ENCODE measurements at places on chromosomes 7 and 10.

GRCh38 chr10:22640359-22640758 lies 74.0 kb downstream of the PIP4K2A start:
- no peak for DNase-seq

GRCh38 chr10:100229819-100230422 lies 525 bp upstream of the CHUK start:
- DNase-seq, result no peak

GRCh38 chr7:117835016-117835664 lies 38.1 kb downstream of the CTTNBP2 start:
- DNase-seq, result peak; percentile 34

GRCh38 chr7:149704507-149704906 lies 68.9 kb downstream of the ZNF467 start:
- DNase-seq, result no peak

- no peak for DNase-seq
Observed at GRCh38 chr7:45977256-45977780, 56.2 kb upstream of the IGFBP3 start.

GRCh38 chr10:49167425-49168170 lies 20.6 kb downstream of the TMEM273 start:
- DNase-seq, result no peak

GRCh38 chr10:29157321-29157720 lies 131.5 kb upstream of the LYZL1 start:
- no peak for DNase-seq

- DNase-seq, result no peak
Observed at GRCh38 chr10:29239569-29240472, 49.0 kb upstream of the LYZL1 start.

DNA sequence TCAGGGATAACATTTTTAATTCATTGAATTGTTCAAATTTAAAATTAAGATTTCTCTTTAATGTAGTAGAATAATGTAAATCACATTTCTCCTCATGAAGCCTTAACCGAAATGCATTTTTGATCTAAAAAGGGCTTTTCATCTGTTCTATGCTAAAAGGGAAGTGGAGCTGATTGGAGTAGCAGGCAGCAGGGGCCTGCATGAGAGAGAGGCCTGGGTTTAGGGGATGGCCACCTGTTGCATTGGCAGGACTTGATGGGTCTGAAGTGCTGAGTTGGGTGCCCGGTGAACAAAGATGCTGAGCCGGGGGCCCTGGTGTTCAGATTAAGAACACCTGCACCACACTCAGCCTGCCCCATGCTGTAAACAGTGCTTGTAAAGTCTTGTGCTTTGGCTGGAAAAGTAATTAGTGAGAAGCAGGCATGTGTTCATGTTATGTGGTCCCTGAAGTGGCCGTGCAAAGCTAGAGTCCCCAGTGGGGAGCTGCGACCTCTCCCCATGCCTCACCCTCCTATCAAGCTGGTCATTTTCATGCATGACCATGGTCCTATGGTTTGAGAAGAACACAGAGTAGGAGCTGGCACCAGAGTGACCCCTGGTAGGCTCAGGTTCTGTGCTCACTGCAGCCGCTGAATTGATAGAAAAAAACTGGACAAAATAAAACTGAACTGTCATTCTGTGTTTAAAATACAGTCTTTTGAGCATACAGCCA lies 124.3 kb downstream of the ADCY1 start:
- DNase-seq, result no peak

GRCh38 chr7:127375631-127376030 lies 16.9 kb downstream of the ZNF800 start:
- no peak for DNase-seq
